Right atrium auricular region (tissue), 2 donors: ENCODE measurements at places on chromosomes 2 and 18.

DNA sequence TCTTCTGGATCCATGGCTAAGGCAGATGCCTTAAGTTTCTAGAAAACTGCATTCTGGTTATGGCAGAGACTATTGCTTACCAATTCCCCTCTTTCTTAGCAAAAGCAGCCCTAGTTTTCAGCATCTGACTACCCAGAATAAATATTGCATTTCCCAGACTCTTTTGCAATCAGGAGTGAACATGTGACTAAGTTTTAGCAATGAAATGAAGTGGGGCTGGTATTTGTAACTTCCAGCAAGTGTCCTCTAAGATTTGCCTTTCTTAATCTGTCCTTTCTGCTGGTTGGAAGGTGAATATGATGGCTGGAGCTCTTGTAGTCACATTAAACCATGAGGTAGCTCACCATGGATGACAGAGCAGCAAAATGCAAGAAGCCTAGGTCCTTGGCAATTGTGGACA, 132.9 kb upstream of the PKDCC start:
- no peak for DNase-seq

DNA sequence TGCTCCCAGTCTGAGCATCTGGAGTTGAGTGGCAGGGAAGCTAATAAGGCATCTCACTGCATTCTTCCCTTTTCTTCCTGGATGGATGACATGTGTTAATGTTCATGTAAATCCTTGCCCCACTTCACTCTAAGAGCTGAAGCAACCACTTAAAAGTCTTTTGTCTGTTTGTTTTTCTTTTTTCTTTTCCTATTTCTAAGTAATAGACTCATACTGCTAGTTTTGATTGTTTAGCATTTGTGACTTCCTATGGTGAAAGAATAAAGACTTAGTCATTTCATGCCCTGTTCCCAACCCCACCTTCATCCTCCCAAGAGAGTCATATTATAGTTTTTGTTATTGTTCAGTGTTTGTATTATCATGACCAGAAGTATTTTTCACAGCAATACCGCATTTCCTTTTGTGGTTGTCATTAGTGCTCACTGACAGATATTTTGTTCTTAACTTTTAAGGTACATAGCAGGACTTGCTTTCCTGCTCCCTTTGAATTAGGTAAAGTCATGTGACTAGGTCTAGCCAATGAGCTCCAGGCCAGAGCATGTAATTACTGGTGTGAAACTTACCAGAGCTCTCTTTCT, 18.1 kb upstream of the SPP2 start:
- no peak for DNase-seq

GRCh38 chr2:2707206-2707991, 376.3 kb upstream of the MYT1L start:
- no peak for DNase-seq

GRCh38 chr2:121303531-121304263, 18.7 kb upstream of the TFCP2L1 start:
- no peak for DNase-seq

DNA sequence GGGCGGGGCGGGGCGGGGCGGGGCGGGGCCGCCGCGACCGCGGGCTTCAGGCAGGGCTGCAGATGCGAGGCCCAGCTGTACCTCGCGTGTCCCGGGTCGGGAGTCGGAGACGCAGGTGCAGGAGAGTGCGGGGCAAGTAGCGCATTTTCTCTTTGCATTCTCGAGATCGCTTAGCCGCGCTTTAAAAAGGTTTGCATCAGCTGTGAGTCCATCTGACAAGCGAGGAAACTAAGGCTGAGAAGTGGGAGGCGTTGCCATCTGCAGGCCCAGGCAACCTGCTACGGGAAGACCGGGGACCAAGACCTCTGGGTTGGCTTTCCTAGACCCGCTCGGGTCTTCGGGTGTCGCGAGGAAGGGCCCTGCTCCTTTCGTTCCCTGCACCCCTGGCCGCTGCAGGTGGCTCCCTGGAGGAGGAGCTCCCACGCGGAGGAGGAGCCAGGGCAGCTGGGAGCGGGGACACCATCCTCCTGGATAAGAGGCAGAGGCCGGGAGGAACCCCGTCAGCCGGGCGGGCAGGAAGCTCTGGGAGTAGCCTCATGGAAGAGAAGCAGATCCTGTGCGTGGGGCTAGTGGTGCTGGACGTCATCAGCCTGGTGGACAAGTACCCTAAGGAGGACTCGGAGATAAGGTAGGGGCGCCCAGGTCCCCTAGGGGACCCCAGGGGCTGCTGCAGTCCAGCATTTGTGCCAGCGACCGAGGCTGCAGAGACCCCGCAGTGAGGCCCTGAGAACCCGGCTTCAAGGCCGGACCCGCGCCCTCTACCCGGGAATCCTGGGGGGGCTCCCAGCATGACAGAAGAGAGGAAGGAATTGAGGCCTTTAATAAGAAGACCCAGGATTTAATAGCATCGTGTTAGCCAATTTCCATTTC, at the start of gene KHK:
Gene KHK, plus strand, starts transcription at position 49 of the 870 bp plus-strand sequence. Its CDS starts 488 bp downstream, at position 537.
- DNase-seq = peak; percentile 74

- no peak for DNase-seq
Observed at GRCh38 chr2:111703759-111704158, 180.2 kb downstream of the ANAPC1 start.

GRCh38 chr2:19775838-19776237, 125.9 kb downstream of the TTC32 start:
- no peak for DNase-seq

DNA sequence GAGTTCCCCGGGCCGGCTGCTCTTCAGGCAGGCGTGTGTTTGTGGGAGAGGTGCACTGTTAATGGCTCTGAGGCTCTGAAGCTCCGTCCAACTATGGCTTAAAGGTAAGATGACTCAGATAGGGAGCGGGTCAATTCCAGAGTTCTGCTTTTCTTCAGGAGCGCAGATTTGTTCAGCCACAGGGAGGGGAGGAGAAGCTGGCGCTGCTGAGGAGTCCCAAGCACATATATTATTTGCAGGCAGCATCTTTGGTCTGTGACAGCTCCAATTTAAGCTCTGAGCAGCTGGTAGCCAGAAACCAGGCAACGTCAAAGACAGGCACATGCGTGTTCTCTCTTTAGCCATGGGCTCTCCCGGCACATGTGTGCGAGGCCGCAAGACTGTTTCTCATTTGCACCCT, 229.2 kb downstream of the BCL2 start:
- DNase-seq = no peak

DNA sequence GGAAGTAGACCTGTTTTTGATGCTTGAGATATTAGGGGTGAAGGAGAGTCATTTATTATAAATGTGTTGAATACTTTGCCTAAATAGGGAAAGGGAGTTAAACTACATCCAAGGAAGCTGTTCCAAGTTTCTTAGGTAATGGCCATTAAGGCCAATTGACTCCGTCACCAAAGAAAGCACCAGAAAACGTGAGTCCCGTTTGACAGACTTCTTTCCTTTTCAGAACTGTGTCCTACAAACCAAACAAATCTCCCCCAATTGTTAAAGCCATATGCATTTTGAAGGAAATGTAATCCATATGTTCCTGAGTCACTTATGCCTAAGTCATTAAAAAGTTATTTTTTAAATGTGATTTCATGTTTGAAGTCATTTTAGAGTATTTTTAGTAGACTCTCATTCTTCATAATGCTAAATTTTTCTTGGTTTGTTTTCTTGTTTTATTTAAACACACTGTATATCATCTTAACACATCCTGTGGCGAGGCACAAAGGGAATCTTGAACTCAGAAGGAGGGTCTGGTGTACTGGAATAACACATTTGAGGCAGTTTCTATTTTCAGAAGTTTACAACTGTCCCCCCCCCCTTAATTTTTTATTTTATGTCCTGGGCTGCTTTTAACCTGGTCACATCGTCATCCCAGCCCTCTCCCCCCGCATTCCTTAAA, 133.7 kb downstream of the RHBDD1 start:
- no peak for DNase-seq

DNA sequence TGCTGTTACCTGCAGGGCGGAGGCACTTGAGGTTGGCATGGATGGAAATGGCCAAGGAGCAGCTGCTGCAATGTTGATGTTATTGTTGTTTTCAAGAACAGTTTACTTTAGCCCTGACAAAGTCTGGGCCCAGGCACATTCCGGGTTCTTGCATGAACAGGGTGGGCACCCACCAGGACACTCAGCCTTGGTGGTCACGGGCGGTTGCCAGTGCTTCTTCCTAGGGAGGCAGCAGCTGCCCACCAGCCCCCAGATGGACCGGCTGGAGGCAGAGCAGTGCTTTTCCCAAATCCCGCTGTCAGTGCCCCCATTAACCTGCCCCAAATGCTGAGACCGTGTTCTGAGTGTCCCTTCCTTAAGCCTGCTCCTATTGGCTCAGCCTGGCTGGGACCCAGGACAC, 38.5 kb upstream of the B3GNT7 start:
- DNase-seq = no peak

DNA sequence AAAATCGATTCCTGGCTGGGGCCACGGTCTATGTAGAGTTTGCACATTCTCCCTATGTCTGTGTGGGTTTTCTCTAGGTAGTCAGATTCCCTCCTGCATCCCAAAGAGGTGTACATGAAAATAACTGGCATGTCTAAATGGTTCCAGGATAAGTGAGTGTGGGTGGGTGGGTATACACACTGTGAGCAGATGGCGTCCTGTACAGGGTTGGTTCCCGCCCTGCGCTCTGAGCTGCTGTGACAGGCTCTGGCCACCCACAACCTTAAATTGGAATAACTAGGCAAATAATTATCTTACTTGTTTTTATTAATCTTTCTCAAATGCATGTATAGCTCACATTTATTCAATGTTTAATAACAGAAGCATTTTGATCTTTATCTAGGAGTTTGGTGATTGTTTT, 16.3 kb downstream of the THOC1 start:
- no peak for DNase-seq

- no peak for DNase-seq
Observed at GRCh38 chr2:121272596-121272995, 12.4 kb downstream of the TFCP2L1 start.

DNA sequence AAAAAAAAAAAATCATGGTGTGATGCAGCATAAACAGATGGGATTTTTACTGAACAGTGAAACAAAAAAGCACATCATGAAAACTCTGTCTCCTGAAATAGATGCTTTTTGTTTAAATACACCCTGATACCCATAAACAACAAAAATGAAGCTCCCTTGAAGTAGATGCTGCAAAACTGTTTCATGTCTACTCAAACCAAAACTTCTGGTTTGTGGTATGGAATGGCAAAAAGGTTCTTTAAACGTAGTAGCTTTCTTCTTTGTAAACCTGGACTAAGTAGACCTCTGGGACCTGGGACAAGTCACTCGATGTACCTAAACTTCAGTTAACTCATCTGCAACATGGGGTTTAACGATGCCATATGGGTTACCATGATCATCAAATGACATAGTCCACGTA, 64.4 kb upstream of the RAPH1 start:
- DNase-seq = no peak

- no peak for DNase-seq
Observed at GRCh38 chr18:31438402-31438801, 9.1 kb upstream of the DSG3 start.

GRCh38 chr2:30947686-30948085, 140.4 kb upstream of the CAPN13 start:
- DNase-seq = no peak

GRCh38 chr2:239275847-239276831, 124.7 kb downstream of the HDAC4 start:
- DNase-seq = peak; percentile 88

GRCh38 chr2:95109260-95109659, 12.3 kb downstream of the MRPS5 start:
- no peak for DNase-seq

DNA sequence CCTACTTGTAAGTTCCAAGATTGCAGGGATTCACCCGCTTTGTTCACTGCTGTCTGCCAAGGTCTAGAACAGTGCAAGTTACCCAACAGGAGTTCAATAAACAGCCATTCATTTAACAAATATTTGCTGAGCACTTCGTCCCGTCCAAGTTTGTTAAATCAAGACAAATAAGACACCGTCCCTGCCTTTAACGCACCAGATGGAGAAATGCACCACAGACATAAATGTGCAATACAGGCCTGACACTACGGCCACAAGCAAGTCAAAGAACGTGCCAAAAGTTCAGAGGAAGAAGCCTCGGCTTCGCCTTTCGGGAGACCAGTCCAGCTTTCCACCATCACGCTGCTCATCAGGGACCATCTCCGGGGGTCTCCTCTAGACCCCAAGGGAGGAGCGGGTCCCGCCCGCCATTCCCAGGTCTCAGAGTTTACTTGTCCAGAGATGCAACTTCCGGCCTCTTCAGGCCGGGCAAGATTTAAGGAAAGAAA, 429 bp downstream of the C2orf76 start:
- no peak for DNase-seq

- DNase-seq = no peak
Observed at GRCh38 chr2:3429066-3429610, 49.6 kb downstream of the TRAPPC12 start.
